ENCODE measurements at places on chromosomes 12 and 14. TPM values are rescaled to one million over a fixed set of nuclear protein-coding genes. Genes with fewer than 3 reads are reported as not detected.

DIO3 gene
- total RNA-seq, result not detected

PGF gene
- 2.3 TPM for total RNA-seq

SIX1 gene
- 92.0 TPM for total RNA-seq

MYF5 gene
- total RNA-seq, result not detected

HOXC13 gene
- not detected for total RNA-seq

OVCH1 gene
- total RNA-seq, result 0.89 TPM

DNAJC22 gene
- total RNA-seq, result 0.36 TPM

KCNH3 gene
- total RNA-seq, result 0.10 TPM

GAS2L3 gene
- total RNA-seq, result 6.3 TPM

GARIN6 gene
- total RNA-seq, result not detected

ACRBP gene
- total RNA-seq, result 0.41 TPM

KRT3 gene
- total RNA-seq, result not detected

GYS2 gene
- not detected for total RNA-seq

PPM1H gene
- total RNA-seq, result 55.9 TPM

IL22 gene
- not detected for total RNA-seq

IFNG-AS1 gene
- total RNA-seq, result not detected

TAS2R8 gene
- total RNA-seq, result not detected

TOMM20L gene
- not detected for total RNA-seq

CEBPE gene
- total RNA-seq, result not detected

POTEM gene
- not detected for total RNA-seq

CCDC38 gene
- total RNA-seq, result not detected

DNAAF2 gene
- total RNA-seq, result 5.5 TPM

PTPRB gene
- total RNA-seq, result 0.21 TPM

TMEM132C gene
- not detected for total RNA-seq

PTGR2 gene
- total RNA-seq, result 4.0 TPM

ZDHHC22 gene
- total RNA-seq, result 0.13 TPM

HNF1A gene
- total RNA-seq, result not detected

ANG gene
- 7.3 TPM for total RNA-seq

MYH6 gene
- not detected for total RNA-seq

MYL6B gene
- 70.5 TPM for total RNA-seq

PMEL gene
- 0.45 TPM for total RNA-seq

DCN gene
- 2,473 TPM for total RNA-seq

BDKRB2 gene
- total RNA-seq, result 0.29 TPM

TMEM121 gene
- total RNA-seq, result 6.0 TPM

LRIG3 gene
- total RNA-seq, result 80.4 TPM

C12orf54 gene
- not detected for total RNA-seq

SRSF5 gene
- 193 TPM for total RNA-seq

SLC2A13 gene
- total RNA-seq, result 12.3 TPM

PARP2 gene
- 19.4 TPM for total RNA-seq

IKZF4 gene
- total RNA-seq, result 5.3 TPM

PRICKLE1 gene
- total RNA-seq, result 62.8 TPM

UNC79 gene
- 0.19 TPM for total RNA-seq

ATF7IP gene
- 50.4 TPM for total RNA-seq

TAC3 gene
- total RNA-seq, result not detected

HOXC10 gene
- total RNA-seq, result not detected

AHNAK2 gene
- 271 TPM for total RNA-seq

SERPINA1 gene
- total RNA-seq, result not detected

Measured in chondrocyte (in vitro differentiated cells).